IPS-NIHi11 (cell line): ENCODE measurements at places on chromosomes 5 and 9.

GRCh38 chr5:154478752-154479159 lies 729 bp upstream of the HAND1 start:
- no peak for DNase-seq

GRCh38 chr9:89328064-89328463 lies 9.8 kb downstream of the SECISBP2 start:
- DNase-seq, result no peak

GRCh38 chr5:42225009-42225408 lies 198.2 kb upstream of the GHR start:
- DNase-seq, result no peak

DNA sequence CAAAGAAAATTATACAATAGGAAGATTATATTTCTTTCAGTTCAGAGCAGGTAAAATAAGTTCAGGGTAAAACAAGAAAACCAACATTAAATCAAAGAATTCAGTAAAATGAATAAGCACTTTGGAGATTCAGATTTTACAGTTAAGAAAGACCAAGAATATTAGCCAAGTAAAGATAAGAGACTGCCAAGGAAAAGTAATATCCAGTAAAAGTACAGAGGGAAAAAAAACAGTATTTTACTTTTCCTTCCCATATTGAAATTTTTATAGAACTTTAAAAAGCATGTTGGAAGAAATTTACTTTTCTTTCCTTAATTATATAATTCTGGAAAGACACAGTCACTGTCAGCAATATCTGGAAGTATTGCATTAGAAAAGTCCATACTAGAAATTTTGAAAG lies 393.4 kb downstream of the NFIB start:
- DNase-seq, result no peak

- DNase-seq, result no peak
Observed at GRCh38 chr5:173515526-173515925, 100.9 kb downstream of the BOD1 start.

GRCh38 chr5:80740999-80741398 lies 86.2 kb upstream of the DHFR start:
- no peak for DNase-seq

DNA sequence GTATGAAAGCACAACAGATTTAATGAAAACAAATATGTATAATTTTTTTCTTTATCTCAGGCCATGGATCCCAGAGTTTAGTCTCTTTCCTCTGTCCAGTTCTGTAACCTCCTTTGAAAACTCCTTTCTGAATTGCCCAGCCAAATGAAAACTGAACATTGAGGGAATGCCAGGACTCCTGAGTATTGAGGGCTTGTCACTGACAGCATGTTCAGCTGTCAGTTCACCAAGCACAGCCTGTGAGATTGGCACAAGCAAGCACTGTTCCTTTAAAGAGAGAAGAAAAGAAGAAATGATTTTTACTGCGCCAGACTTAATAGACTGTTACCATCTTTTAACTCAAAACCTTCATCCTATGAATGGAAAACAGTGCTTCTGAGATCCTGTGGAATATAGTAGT lies 27.3 kb downstream of the TTC1 start:
- DNase-seq, result no peak

DNA sequence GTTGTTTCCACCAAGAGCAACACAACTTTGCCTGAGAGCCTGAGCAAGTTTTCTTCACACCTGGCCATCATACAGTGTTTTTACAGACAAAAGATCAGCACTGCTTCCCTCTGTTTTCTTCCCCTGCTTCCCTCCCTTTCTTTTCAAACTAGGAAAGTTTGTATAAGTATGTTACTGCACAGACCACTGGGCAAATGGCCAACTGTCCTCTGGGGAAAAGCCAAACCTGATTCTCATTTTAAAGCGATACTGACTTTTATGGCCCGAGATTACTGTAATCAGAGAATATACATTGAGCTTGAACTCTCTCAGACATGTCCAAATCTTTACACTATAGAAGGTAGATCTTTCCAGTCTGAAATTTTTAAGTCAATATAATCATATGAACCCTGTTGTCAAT lies 415.0 kb downstream of the NFIB start:
- no peak for DNase-seq
